ENCODE measurements at places on chromosomes 7 and 10.

GRCh38 chr10:88239212-88239611 is 343.9 kb downstream of the RNLS start:
- peaks cover 9% of the 10 kb centered on the region for H3K4me1 ChIP-seq
- H3K27me3 ChIP-seq: no peaks in the 10 kb centered on the region
- H3K4me3 ChIP-seq: no peak overlapping the region

DNA sequence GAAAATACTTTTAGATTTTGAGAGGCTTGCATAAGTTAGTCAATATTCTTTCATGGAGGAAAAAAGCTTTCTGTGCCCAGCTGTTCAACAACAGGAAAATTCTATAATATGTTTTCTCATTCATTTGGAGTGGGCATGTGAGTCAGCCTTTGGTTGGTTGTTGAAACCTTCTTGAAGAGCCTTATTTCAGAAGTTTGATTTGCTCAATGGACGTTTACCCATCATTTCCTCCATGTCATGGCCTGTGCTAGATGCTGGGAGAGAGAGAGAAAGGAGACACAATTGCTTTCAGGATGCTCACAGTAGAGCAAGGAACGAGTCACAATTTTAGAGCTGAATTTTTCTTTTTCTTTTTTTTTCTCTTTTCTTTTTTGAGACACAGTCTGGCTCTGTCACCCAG is 181.7 kb downstream of the PRKCQ start:
- H3K27me3 ChIP-seq: no peaks in the 10 kb centered on the region
- no peak for DNase-seq
- H3K4me3 ChIP-seq: no peak overlapping the region
- H3K27ac ChIP-seq: no peak overlapping the region

- peaks cover 9% of the 10 kb centered on the region for H3K4me1 ChIP-seq
- H3K36me3 ChIP-seq: no peaks in the 10 kb centered on the region
- peak overlapping the region; percentile 35 for H3K27ac ChIP-seq
- peak; percentile 95 for DNase-seq
These were observed 652 bp upstream of the C10orf143 start for GRCh38 chr10:130111113-130111851.

DNA sequence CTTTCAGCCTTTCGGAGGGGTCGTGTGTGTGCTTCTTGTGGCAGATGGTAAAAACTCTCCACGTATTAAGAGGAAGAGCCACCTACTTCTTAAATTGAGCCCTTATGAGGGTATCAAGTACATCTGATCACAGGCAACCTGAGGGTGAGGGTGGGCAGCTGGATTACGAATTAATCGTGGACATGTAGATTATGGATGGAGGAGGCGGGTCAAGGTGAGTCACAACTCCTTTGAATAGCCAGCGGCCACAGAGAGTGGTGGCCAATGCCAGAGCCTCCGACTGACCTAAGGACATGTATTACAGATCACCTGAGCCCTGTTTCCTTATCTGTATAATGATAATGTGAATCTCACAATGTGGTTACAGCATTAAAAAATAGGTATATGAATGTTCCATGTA is 1083.9 kb downstream of the SORCS3 start:
- no peaks in the 10 kb centered on the region for H3K36me3 ChIP-seq
- no peaks in the 10 kb centered on the region for H3K27me3 ChIP-seq
- H3K4me1 ChIP-seq: no peaks in the 10 kb centered on the region

DNA sequence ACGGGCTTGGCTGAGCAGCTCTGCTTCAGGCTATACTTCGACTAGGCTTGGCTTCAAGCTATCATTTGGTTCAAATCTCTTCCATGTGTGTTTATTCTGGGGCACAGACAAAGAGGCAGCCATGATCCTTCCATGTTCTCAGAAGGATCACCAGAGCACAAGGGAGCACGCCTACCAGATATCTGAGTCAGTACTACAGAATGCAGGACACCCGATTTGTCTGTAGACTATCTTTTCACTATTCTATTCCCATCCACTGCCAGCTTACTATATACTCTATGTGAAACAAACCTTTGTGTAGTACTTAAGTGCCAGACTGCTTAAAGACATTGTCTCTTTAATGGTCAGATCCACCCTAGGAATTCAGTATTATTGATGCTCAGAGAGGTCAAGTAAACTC is 35.1 kb downstream of the CH25H start:
- no peaks in the 10 kb centered on the region for H3K4me1 ChIP-seq
- H3K36me3 ChIP-seq: no peaks in the 10 kb centered on the region
- DNase-seq: no peak
- no peak overlapping the region for H3K4me3 ChIP-seq

DNA sequence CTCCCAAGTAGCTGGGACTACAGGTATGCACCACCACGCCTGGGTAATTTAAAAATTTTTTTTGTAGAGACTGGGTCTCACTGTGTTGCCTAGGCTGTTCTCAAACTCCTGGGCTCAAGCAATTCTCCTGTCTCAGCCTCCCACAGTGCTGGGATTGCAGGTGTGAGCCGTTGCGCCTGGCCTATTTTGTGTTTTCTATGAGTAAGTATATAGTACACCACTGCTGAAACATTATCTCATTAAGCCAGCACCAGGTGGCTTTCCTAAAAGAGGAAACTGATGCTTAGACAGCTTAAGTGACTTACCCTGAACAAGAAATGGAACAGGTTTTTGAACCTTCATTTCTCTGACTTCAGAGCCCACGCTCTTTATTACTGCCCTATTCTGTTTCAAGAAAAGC is 7.8 kb upstream of the PTPN12 start:
- no peaks in the 10 kb centered on the region for H3K36me3 ChIP-seq
- no peak overlapping the region for H3K4me3 ChIP-seq
- H3K4me1 ChIP-seq: no peaks in the 10 kb centered on the region
- no peaks in the 10 kb centered on the region for H3K27me3 ChIP-seq
- DNase-seq: no peak
